ENCODE measurements at places on chromosomes 7 and 10. TPM values are rescaled to one million over a fixed set of nuclear protein-coding genes. Genes with fewer than 3 reads are reported as not detected.

CYP2E1 gene
- total RNA-seq = 1.7 TPM

GDF2 gene
- not detected for total RNA-seq

PDE6C gene
- not detected for total RNA-seq

TNS3 gene
- total RNA-seq = 17.2 TPM

CISD1 gene
- 16.8 TPM for total RNA-seq

PNLIP gene
- not detected for total RNA-seq
